ENCODE measurements at places on chromosomes 2 and 18.

DNA sequence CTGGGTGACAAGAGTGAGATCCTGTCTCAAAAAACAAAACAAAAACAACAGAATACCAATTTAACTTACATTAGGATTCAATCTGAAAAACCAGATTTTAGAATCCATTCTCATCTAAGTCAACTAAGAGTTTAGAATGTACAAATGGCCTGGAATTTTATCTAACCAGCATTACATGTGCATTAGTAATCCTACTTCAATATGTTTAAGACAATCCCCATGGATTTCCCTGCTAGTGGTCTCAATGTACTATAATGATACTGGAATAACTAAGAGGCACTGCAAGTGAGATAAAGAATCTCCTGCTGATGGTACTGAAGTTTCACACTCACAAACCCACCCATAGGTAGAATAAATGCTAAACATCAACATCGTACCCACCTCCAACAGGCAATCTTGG, 53.9 kb upstream of the DNER start:
- no peak overlapping the region for H3K4me3 ChIP-seq
- H3K4me1 ChIP-seq = no peaks in the 10 kb centered on the region
- H3K36me3 ChIP-seq = no peaks in the 10 kb centered on the region
- no peak overlapping the region for H3K27ac ChIP-seq
- DNase-seq = no peak

GRCh38 chr2:108923736-108924579, 65.1 kb downstream of the EDAR start:
- H3K27me3 ChIP-seq = no peaks in the 10 kb centered on the region
- H3K4me3 ChIP-seq = no peak overlapping the region
- no peak for DNase-seq
- H3K36me3 ChIP-seq = no peaks in the 10 kb centered on the region

DNA sequence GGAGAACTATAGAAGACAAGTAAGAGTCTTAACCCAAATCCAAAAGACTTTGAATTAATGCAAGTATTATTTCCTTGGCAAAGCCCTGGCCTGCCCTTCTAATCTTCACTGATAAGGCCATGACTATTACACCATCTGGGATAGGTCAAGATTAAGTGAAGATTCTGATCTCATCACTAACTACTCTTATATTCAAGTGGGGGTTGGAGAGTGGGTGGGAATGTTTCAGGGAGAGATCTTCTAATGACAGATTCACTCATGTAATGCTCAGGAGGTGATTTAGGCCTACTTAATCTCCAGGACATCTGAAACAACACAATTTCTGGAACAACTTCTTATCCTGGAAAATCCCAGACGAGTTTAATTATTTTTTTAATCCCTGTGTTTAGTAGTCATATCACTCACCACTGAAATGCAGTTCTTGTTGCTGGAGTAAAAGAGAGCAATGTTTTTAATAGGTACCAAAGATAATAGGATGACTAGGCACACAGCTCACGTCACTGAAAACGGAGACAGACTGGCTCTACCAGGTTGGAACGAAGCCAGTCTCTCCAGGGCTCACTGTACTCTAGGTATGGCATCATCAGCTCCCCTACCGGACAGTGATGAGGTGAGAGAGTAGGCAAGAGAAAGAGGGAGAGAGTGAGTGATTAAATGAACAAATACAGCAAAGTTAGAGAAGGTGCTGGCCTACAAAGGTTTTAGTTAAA, 133.1 kb downstream of the NCKAP5 start:
- H3K4me3 ChIP-seq = no peak overlapping the region
- DNase-seq = peak; percentile 24
- H3K36me3 ChIP-seq = no peaks in the 10 kb centered on the region
- H3K27ac ChIP-seq = no peak overlapping the region

GRCh38 chr2:160474891-160475787, 18.5 kb downstream of the RBMS1 start:
- no peaks in the 10 kb centered on the region for H3K4me1 ChIP-seq
- no peaks in the 10 kb centered on the region for H3K36me3 ChIP-seq
- H3K4me3 ChIP-seq = no peak overlapping the region
- no peak for DNase-seq
- H3K27me3 ChIP-seq = no peaks in the 10 kb centered on the region
- H3K27ac ChIP-seq = no peak overlapping the region

GRCh38 chr2:158113741-158114295, 12.1 kb downstream of the UPP2 start:
- DNase-seq = no peak
- no peaks in the 10 kb centered on the region for H3K36me3 ChIP-seq
- H3K27ac ChIP-seq = no peak overlapping the region
- H3K4me1 ChIP-seq = no peaks in the 10 kb centered on the region

DNA sequence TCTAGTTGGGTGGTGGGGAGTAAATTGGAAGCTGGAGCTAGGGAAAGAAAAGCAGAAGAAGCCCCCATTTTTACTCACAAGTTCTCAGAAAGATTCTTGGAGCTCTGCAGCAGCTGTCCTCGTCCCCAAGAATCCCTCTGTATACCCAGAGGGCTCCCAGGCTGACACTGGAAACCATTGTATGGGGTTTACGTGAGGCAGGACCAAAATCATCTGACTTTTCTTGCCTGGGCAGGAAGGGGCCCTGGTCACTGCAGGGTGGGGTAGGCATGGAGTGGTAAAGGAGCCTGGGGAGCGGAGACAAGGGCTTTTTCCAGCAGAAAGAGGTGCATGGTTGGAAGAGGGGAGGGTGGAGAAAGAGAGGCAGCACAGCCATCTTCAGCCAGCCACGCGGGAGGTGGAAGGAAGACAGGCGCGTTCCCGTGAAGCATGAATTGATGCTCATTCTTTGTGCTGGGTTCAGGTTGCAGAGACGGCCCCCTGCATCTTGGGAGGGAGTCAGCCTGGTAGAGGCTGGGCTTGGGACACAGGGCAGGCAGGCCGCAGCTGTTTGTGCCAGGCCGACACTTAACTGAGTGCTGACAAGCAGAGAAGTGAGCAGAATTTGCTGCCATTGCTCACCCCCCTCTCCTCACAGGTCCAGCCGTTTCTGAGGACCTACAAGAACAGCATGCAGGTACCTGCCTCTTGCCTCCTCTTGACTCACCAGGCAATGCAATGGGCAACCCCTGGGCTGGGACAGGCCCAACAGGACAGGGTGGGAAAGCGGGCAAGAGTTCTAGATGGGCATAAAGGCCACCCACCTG, 94.8 kb downstream of the PLB1 start:
- no peak overlapping the region for H3K4me3 ChIP-seq
- peaks cover 7% of the 10 kb centered on the region for H3K4me1 ChIP-seq
- H3K27ac ChIP-seq = no peak overlapping the region
- H3K36me3 ChIP-seq = no peaks in the 10 kb centered on the region

DNA sequence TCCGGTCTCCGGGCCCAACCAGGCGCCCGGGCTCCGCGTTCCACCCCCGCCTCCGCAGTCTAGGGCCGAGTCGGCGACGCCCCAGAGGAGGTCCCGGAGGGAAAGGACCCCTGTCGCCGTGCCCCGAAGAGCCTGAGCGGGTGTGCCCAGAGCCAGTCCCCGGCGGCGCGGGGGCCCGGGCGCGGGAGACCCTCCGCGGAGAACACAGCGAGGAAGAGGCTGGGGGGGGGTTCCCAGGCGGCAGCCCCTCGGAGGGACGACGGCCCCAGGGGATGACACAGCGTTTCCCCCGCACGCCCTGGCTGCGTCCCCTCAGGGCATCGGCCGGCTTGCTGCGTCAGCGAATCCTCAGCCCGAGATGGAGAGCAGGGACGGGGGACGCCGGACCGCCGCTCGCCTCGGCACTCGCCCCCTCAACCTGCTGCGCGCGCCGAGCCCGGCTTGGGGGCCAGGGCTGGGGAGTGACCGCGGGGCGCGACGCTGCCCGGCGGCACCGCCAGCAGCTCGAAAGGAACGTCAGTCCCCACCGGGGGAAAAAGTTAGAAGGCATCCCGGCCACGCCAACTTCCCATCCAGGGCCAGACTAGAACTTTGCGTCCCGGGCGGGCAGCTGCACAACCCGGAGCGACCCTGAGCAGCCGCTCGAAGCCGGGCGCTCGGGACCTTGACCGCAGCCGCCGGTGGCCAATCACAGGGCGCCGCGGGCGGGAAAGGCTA, 711 bp downstream of the SFXN5 start:
- peaks cover 12% of the 10 kb centered on the region for H3K36me3 ChIP-seq
- no peaks in the 10 kb centered on the region for H3K27me3 ChIP-seq
- peak overlapping the region; percentile 97 for H3K27ac ChIP-seq
- H3K4me3 ChIP-seq = peak overlapping the region; percentile 80
- peaks cover 21% of the 10 kb centered on the region for H3K4me1 ChIP-seq

DNA sequence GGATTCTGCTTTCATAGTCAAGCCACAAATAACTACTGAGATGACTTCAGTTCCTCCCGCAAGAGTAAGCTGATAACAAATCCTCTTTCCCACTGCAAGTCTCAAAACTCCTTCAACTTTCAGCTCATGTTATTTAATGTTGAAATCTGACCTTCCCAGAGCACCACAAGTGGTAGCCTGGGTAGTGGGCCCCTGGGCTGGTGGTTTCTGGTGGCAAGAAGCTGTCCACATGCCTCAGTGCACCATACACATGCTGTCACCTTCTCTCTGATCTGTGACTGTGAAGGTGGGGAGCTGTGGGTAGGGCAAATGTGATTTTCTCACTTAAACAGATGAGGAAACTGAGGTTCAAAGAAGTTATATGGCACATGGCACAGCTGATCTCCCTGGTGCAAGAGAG, 246.1 kb upstream of the EPAS1 start:
- H3K4me3 ChIP-seq = no peak overlapping the region
- H3K4me1 ChIP-seq = no peaks in the 10 kb centered on the region

GRCh38 chr2:30038419-30038818, 108.4 kb upstream of the YPEL5 start:
- H3K36me3 ChIP-seq = no peaks in the 10 kb centered on the region
- no peak for DNase-seq
- H3K27me3 ChIP-seq = no peaks in the 10 kb centered on the region
- no peak overlapping the region for H3K4me3 ChIP-seq
- no peaks in the 10 kb centered on the region for H3K4me1 ChIP-seq
- H3K27ac ChIP-seq = no peak overlapping the region

DNA sequence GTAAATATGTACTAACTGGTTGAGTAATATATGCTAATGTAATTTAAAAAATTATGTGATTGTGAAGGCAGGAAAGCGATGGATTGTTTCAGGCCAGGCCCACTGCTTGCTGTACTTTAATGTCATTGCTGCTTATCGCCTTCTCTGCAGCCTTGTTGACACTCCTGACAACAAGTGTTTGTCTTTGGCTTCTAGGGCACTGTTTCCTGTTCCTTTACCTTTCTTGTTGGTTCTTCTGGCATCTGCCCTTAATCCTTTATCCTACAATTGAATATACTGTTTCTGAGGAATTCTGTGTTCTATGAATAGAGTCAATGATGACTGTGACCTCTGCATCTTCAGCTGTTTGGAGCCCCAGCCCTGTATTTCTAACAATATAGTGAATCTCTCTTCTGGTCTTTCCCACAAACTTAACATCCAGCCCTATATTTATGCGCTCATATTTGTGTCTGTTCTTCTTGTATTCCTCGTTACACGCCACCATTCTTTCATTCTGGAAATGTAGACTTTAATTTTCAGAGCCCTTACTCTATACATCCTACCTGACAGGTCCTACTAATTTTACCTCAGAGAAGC, 17.6 kb downstream of the ACSL3 start:
- DNase-seq = no peak
- H3K27me3 ChIP-seq = no peaks in the 10 kb centered on the region
- H3K27ac ChIP-seq = no peak overlapping the region

- H3K4me3 ChIP-seq = no peak overlapping the region
- no peaks in the 10 kb centered on the region for H3K4me1 ChIP-seq
- DNase-seq = no peak
- no peak overlapping the region for H3K27ac ChIP-seq
These were observed 181.2 kb downstream of the FAM124B start for GRCh38 chr2:224220586-224221255.

- H3K4me3 ChIP-seq = no peak overlapping the region
- no peaks in the 10 kb centered on the region for H3K36me3 ChIP-seq
- DNase-seq = no peak
- H3K27me3 ChIP-seq = no peaks in the 10 kb centered on the region
- no peaks in the 10 kb centered on the region for H3K4me1 ChIP-seq
These were observed 320.6 kb downstream of the GBX2 start for GRCh38 chr2:235847576-235847975.

DNA sequence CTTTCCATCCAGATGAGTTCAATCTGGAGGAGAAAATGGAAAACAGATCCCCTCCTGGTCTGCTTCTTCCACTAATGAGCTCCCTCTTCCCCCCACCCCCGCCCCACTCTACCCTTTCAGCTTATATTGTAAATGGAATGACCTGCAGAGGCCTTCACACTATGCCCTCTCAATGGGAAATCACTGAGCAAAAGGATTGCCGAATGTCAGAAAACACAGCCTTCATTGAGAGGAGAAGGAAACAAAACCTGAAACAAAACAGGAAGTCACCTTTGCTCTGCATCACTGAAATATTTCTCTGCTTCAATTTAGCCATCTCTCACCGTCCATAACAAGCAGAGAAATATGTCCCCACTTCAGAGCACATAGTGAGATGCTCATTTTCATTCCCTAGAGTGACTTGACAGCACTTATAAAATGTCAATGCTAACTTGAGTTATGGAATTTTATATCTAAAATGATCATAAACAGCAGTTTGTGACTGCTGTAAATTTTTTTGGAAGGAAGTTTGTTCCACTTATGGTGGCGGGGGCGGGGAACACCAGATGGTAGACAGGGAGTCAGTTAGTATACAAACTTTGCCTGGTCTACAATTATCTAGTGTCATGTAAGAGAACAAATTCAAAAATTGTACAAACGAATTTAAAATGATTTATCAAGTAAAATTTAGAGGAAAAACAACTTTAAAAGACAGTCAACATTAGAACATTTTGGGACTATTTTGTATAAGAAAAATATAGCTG, 1.8 kb upstream of the FRZB start:
- H3K27me3 ChIP-seq = no peaks in the 10 kb centered on the region
- H3K27ac ChIP-seq = no peak overlapping the region
- no peaks in the 10 kb centered on the region for H3K4me1 ChIP-seq
- H3K36me3 ChIP-seq = no peaks in the 10 kb centered on the region
- no peak for DNase-seq

DNA sequence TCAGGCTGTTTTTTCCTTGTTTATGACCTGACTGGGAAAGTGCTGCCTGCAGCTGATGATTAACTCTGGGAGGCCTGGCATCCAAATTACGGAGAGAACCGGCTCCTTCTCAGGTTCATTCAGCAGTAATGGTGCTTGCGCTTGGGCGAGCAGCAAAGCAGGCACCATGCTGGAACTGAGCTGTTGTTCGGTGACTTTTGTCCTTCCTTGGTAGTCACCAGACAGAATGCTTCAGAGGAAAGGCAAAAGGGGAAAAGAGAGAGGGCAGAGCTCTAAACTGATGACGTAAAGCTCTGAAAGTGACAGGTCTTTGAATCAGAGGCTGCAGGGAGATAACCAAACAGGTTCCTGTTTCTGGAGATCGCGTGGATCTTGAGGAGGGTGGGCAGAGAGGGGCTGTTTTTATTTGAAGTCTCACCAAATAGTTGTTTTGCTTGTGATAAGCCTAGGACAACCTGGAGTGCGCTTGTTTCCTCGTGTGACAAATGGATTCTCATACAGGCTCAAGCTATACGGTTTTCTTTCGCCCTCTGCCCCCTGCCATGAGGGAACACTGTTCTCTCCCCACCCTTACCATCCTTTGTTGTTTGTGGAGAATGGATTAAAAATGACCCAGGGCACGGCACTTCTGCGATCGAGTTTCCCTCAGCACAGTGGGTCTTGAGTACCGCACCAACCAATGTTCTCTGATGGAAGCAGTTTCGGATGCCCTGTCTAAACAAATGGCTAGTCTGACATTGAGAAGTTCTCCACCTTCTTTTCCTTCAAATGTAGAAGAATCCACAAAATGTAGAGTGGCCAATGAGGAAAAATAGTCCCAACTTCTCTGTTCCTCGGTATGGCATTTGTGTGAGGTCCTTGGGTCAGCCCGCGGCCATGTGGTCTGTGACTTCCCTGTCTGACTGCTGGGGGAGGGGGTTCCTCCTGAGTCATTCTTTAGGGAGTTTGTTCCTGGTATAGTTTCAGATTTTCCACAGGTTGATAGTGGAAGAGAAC, 1.3 kb downstream of the RASGRP3 start:
- peaks cover 6% of the 10 kb centered on the region for H3K4me1 ChIP-seq
- H3K27me3 ChIP-seq = no peaks in the 10 kb centered on the region
- no peak overlapping the region for H3K4me3 ChIP-seq

Measured in adrenal gland (tissue), 19 donors.